ENCODE measurements at places on chromosomes 7 and 10. TPM values are rescaled to one million over a fixed set of nuclear protein-coding genes. Genes with fewer than 3 reads are reported as not detected.

Gene SPDYE6
- not detected for total RNA-seq

DNA sequence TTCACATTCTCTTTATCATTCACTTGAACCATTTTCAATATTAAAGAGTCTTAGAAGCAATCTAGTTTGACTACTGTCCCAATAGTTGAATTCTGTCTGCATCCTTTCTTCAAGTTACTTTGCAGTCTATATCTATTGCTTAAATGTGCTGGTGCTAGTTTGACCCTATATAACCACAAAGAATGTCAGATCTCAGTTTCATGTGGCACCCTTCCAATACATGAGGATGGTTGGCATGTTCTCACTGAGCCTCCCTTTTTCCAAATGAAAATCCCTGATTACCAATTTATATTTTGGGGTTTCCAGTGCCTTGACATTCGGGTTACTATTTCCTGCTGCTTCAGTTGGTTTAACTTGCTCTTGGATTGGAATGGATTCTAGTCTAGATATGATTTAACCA is 292.7 kb downstream of the EXOC4 start:
- no peak for DNase-seq

- no peak for DNase-seq
These were observed 24.2 kb downstream of the TSPAN15 start for GRCh38 chr10:69475433-69475830.

Gene LEP
- total RNA-seq: 0.42 TPM

Gene SPRN
- total RNA-seq: not detected

GRCh38 chr10:58898854-58899573 is 277.4 kb upstream of the PHYHIPL start:
- DNase-seq: no peak

DNA sequence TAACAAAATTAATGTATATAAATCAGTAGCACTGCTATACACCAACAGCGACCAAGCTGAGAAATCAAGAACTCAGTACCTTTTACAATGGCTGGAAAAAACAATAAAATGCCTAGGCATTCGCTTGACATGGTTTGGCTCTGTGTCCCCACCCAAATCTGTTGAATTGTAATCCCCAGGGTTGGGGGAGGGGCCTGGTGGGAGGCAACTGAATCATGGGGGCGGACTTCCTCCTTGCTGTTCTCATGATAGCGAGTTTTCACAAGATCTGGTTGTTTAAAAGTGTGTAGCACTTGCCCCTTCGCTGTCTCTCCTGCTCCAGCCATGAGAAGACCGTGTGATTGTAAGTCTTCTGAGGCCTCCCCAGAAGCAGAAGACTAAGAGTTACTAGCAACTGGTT is 8.6 kb downstream of the ZNF786 start:
- no peak for DNase-seq

DNA sequence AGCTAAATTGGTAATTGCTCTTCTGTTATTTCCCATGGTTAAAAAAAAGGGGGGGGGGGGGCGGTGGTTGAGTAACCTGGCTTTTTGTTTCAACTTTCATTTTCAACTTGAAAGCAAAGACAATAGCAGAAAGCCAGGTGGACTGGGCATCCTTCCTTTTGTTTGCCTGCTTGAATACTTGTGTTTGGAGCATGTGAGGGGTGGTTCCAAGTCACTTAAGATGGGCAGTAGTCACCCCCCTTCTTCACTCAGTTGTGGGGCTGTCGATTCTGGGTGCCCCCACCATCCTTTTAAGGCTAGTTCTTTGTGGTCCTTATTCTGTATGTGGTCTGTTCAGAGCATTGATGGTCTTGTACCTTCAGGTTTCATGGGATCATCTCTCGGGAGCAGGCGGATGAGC is 165.6 kb upstream of the PRR15 start:
- DNase-seq: no peak

Gene SPDYE2B
- total RNA-seq: not detected

DNA sequence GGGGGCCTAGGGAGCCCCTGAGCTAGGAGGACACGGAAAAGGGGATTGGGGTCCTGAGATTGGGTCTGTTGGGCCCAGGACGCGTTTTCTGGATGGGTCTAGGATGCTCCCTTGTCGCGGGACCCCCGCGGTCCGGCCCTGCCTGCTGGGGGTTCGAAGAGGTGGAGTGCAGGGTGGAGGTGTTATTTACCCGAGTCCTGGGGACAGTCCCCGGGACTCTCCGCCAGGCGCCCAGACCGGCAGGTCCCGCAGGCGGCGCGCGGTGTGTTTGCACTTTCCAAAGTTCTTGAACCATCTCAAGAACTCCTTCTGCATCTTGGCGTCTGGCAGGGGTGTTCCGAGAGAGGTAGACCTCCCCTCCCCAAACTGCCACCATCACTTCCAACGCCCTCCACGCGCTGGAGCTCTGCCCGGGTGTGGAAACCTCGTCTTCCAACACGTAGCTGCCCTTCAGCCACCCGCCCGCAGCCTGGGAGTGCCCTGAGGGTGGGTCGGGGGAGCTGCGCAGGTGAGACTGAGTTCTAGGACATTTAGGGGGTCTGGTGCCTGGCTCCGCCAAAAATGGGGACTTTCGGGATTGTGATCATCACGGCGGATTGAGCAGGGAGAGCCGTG is 569 bp downstream of the CAV1 start:
- DNase-seq: peak; percentile 76

GRCh38 chr10:14578060-14578952 is 196.4 kb downstream of the FAM107B start:
- no peak for DNase-seq

GRCh38 chr10:31604646-31605170 is 285.7 kb downstream of the ZEB1 start:
- no peak for DNase-seq

Gene C10orf62
- 0.35 TPM for total RNA-seq

GRCh38 chr10:3472287-3473051 is 299.9 kb upstream of the PITRM1 start:
- no peak for DNase-seq

GRCh38 chr7:2508327-2509215 is 11.0 kb upstream of the LFNG start:
- DNase-seq: peak; percentile 86

DNA sequence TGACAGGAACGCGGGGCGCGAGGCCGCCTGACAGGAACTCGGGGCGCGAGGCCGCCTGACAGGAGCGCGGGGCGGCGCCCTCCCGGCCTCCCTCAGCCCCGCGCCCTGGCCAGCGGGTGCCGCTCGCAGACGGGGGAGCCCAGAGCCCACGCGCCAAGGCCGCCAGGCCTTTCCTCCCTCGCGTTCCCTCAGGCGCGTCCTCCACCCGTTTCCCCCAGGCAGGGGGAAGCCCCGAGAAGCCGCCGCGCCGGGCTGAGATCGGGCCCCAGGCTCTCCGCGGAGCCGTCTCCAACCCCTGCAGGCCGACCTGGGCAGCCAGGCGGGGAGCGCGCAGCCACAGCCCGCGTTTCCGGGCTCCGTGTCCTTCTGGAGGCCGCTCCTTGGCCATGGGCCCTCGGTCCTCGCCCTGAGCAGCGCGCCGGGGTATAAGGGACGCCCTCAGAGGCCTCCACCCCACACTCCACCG is 17.7 kb downstream of the PTPRN2 start:
- DNase-seq: no peak

Gene VGF
- not detected for total RNA-seq

GRCh38 chr10:110609605-110610004 is 34.5 kb upstream of the RBM20 start:
- DNase-seq: no peak

Gene CNPY1
- total RNA-seq: not detected

Gene ITGA8
- 0.82 TPM for total RNA-seq

Gene CAV1
- 362 TPM for total RNA-seq

DNA sequence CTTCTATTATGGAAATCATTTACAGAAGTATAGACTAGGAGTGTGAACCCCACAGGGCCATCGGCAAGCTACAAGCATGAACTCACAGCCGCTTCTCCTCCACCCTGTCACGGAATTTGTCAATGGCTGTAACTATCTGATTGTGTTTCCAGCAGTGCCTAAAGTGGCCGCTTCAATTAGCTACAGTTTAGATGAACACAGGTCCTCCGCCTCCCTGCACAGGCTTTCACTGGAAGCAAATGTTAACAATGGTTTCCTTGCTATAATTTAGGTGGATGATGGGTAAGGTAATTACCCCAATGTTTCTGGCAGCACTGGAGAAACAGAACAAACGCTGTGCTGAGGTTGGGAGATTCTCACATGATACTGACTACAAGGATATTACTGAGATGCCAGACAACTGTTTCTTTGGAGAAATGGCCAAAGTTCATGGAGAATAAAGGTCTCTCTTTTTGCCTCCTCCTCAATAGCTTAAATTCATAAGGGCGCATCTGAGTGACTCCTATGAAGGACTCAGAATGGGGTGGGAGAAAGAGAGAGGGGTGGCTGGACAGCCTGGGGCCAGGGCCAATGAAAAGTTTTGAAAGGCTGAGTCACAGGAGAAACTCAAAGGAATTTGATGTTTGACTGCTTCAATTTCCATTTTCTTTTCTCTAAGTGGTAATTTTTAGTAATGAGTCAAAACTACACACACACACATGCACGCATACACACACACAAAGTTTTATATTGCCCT is 78.9 kb downstream of the SVIL start:
- DNase-seq: no peak

DNA sequence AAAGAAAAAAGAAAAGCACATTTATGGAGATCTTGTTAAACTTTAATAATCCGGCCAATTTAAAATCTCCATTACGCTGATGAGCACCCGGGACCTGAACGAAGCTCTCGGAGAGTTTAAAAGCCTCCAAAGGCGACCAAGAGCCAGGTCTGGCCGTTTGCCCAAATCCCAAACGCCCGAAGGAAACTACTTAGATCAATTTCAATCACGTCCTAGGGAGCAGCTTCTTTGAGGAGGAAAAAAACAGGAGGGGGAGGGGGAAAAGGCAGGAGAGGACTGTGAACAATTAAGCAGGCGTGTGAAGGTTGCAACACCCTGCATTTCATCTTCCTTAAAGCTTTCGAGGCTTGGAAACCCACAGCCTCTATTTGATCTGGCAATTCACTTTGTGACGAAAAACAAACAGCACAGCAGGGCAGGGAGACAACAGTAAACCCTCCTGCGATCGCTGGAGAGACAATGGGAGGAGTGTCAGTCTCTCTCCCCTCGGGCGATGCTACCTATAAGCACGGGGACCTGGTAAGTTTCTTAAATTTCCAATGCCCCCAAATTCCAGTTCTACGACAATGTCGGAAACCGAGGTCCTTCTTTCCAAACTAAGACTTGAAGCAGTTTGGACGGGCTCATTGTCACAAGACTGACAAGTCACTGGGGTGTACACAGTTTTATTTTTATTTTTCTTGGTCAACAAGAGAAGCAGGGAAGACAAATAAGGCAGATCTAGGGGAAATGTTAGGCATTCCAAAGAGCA is 1.2 kb downstream of the KLF6 start:
- DNase-seq: peak; percentile 82

- no peak for DNase-seq
These were observed 252.0 kb downstream of the GRM8 start for GRCh38 chr7:127000725-127001124.

Gene COBL
- 91.2 TPM for total RNA-seq

DNA sequence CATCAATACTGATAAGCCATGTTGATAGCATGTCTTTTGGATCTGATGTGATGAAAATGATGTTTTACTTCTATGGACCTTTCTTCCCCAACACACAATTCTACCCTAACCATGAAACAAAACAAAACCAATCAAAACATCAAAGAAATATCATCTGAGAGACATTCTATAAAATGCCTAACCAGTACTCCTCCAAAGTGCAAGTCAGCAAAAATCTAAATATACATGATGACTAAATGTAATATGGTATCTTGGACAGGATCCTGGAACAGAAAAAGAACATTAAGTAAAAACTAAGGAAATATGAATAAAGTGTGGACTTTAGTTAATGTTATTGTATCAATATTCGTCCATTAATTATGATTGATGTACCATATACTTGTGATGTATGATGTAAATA is 625.1 kb downstream of the MAGI2 start:
- DNase-seq: no peak

DNA sequence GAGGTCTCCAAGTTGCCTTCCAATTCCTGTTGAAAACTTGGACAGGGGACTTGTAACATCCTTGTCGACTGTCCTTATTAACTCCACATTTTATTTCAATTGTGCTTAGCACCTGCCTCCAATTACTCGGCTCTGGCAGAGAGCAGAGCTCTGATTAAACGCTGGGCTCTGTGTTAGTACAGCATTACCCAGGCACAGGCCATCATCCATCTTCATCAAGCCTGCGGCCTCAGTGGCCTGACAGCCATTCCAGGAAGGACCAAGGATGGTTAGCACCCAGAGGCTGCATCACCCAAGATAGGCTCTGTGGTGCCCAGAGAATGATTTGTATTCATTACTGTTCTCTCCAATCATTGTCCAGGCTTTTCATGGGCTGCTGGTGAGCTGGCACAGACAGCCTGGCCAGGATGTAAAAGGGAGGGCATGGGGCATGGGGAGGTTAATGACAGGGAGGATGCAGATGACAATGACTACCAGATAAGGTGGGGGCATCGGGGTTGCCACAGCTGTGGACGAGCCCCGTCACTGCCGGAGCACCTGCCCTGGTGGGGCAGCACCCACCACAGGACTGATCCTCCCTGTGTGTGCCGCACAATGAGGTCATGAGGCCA is 123.3 kb downstream of the PTPN20 start:
- no peak for DNase-seq

DNA sequence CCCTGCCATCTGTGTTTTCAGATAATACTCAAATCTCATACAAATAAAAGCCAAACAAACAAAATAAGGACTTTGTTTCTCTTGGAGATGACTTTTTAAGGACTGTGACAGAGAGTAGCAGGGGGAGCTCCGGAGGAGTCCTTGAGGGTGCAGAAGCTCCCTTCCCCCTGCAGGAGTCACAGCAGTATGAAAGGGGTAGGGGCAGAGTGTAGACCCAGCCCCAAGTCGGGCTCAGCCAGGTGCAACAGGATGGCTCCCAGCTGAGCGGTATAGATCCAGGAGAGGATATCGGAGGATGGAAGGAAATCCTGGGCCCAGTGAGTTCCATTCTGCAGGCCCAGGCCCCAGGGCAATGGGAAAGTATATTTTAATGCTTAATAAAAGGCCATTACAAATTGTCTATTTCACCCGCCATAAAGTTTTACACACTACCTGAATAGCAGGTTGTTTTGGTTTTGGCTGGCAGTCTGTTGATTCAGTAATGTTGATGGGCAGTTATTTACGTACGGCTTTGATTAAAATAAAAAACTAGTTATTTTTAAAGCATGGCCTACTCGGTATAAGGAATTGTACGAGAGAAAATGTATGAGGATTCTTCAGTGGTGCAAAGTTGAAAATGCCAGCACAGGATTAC is 206.0 kb downstream of the CELF2 start:
- DNase-seq: no peak

Gene LRIT1
- not detected for total RNA-seq

GRCh38 chr10:5343979-5344378 is 20.8 kb upstream of the UCN3 start:
- DNase-seq: no peak

GRCh38 chr7:30921540-30922401 is 10.1 kb downstream of the AQP1 start:
- peak; percentile 32 for DNase-seq

Gene OGDHL
- total RNA-seq: 4.1 TPM

DNA sequence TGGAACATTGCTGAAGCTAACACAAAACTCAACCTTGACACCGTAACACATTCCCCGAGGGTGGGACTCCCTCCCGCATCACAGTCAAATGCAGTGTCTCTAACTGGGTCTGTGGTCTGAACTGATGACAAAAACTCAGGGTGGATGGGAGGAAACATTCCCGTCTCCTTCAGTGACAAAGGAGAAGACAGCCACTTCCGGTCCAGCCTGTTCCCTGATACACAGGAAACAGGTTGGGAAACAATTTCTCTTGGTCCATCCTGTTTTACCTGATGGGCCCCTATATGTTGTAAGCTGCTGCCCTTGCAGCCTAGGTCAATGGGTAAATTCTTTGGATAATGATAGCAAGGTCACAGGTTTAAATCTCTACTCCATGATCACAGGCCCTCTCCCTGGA is 20.4 kb downstream of the SLC13A4 start:
- DNase-seq: no peak

Gene TMEM270
- not detected for total RNA-seq
